Hematopoietic multipotent progenitor cell treated with erythropoietin and hydrocortisone succinate and interleukin-3 and kit ligand, for 8 days (in vitro differentiated cells): ENCODE measurements at places on chromosomes 2 and 18.
A peak's percentile ranks its signal among the peaks of the same experiment; 100 is the strongest.

DNA sequence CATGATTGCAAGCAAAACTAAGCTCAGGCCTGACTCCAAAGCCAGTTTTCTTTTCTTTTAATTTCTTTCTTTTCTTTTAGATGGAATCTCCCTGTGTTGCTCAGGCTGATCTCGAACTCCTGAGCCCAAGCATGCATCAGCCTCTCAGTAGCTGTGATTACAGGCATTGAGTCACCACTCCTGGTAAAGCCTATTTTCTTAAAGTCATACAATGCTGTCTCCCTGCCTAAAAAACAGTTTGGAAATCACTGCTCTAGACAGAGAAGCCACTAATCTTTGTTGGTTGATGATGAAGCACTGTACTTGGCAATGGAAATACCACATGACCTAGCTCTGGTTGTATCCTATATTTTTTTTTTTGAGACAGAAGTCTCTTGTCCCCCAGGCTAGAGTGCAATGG is 33.1 kb upstream of the ZNF532 start:
- DNase-seq: no peak

GRCh38 chr2:58064086-58064485 is 17.5 kb downstream of the VRK2 start:
- DNase-seq: no peak

DNA sequence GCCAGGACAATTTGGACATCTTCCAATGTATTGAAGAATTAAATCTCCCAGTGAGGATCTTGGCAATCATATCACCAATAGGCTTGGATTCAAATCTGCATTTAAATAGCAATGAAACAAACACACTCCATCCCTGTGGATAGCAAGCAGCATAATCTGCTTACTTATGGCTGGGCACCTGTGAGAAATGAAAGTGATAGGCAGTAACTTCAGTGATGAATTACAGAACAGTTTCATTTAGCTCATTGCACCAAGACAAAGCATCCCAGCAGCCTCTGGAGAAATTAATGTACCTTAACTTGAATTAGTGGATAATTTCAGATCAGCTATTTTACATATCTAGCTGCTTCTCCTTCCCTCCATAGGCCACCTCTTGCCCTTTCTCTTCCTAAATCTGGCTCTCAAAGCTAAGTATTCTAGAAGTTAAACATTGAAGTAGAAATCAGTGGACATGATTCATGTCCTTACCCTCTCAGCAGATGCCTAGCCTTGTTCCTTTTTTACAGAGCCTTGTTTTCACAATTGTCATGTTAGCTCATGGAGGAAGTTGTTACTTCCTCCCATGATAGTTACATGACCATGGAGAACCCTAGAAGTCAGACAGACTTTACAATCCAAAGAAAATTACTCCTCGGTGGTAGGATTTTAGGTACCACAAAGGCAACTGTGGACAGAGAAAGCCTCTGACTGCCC is 88.5 kb upstream of the TACR1 start:
- no peak for DNase-seq

GRCh38 chr2:70643715-70644114 is 90.1 kb upstream of the TGFA start:
- DNase-seq: peak; percentile 38

DNA sequence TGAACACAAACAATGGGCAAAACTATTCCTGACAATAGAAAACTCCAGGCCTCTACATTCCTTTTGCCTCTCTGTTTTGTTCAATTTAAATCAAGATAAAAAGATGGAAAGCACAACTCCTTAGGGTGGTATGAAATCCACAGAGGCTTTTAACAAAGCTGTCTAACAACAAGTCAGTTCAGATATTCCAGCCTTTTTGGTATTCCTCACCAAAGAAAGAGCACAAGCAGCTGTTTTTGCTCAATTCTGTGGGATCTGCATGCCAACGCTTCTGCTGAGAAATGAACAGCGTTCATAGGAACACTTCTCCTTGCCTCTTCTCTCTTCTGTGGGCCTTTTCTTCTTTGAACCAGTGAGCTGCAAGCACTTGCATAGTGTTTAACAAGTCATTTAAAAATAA is 411.6 kb upstream of the TCF4 start:
- DNase-seq: no peak

- DNase-seq: no peak
Measured at GRCh38 chr2:11483806-11484617, 18.1 kb upstream of the E2F6 start.

GRCh38 chr18:48066225-48066652 is 135.8 kb upstream of the SMAD2 start:
- DNase-seq: no peak

DNA sequence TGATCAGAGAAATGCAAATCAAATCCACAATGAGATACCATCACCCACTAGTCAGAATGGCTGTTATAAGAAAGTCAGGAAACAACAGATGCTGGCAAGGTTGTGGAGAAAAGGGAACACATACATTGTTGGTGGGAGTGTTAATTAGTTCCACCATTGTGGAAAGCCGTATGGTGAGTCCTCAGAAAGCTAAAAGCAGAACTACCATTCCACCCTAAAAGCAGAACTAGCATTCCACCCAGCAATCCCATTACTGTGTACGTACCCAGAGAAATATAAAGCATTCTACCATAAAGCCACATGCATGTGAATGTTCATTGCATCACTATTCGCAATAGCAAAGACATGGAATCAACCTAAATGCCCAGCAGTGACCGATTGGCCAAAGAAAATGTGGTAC is 60.7 kb downstream of the ANKRD62 start:
- DNase-seq: no peak

- no peak for DNase-seq
Measured at GRCh38 chr2:140416577-140416976, 1636.4 kb upstream of the NXPH2 start.

DNA sequence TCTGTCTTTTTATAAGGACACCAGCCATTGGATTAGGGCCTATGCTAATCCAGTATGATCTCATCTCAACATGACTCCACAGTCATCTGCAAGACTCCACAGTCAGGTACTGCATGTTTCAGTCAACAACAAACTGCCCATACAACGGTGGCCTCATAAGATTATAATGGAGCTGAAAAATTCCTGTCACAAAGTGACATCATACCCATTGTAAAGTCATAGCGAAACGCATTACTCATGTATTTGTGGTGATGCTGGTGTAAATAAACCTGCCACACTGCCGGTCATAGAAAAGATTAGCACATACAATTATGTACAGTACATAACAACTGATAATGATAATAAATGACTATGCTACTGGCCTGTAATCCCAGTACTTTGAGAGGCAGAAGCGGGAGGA is 102.2 kb downstream of the TEX51 start:
- no peak for DNase-seq

- no peak for DNase-seq
Measured at GRCh38 chr2:231016566-231017230, 20.6 kb upstream of the C2orf72 start.

DNA sequence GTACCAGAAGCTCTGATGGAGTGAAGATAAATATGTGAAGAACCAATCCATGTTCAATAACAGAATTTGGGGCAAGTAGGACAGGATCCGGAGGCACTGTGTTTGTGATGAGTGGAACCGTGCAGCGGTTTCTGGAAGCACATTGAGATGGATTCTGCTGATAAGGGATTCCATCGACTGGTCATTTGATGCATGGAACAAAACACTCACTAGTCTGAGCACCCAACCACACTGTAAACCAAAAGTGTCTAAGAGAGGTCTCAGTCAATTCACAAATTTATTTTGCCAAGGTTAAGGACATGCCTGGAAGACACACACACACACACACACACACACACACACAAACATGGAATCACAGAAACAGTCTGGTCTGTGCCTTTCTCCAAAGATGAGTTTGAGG is 459.5 kb downstream of the FBXO15 start:
- DNase-seq: no peak

GRCh38 chr18:76721207-76721996 is 101.0 kb upstream of the ZNF236 start:
- DNase-seq: no peak

DNA sequence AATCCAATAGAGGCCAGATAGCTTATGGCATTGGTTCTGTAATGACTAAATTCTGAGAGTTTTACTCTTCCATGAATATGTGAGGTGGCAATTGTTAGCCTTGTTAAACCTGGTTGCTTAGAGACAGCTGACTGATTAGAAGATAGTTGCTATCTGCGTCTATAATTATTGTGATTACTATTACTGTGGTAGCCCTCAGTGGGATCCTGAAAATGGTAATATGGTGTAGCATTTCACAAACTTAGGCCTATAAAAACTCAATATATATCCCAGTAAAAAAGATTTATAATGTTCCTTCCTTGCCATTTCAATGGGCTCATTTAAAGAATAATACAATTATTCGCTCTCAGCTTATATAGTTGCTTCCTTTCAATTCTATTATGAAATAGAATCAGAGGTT is 405.8 kb upstream of the CDH2 start:
- no peak for DNase-seq

DNA sequence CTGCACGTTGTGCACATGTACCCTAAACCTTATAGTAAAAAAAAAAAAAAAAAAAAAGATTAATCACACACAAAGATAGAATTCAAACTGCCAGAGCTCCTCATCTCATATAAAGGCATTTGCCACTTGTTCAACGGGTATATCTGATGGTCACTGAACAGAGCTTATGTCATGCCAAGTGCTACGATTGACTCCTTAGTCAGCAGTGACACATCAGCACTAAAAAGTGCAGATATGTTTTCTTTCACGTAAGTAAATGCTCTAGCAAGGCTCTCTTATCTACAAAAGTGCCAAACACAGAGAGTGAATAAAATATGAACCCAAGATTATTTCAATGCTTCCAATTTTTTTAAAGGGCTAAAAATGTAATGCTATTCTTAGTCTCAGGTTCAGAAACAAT is 1.1 kb downstream of the LMAN1 start:
- DNase-seq: peak; percentile 85

DNA sequence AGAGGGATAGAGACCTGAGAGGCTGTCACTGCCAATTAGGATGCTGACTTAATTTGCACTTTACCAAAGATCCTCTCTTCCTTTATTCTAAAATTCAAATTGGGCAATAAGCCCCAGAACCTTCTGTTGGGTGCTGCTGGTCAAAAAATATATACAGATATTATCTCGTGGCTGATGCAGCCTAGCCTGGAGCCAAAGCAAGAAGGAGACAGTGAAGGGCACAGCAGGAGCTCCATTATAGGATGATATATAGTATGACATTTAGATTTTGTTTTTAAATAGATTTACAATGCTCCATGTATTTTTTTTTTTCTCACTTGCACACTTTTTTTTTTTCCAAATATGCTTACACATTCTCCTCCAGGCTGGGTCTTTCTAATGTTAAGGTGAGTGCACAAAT is 579.3 kb downstream of the PIK3C3 start:
- DNase-seq: no peak

DNA sequence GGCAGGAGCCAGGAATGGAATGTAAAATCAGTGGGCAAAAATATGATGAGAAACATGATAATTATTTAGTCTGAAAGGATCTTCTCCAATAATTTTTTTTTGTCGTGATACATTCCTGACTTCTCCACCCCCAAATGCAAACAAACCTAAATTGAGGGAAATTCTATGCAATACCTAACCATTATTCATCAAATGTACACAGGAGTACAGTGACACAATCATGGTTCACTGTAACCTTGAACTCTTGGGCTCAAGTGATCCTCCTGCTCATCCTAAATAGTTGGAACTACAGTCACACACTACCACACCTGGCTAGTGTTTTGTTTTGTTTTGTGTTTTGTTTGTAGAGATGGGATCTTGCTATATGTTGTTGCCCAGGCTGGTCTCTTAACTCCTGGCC is 46.5 kb downstream of the RAB10 start:
- DNase-seq: no peak

- DNase-seq: no peak
Measured at GRCh38 chr2:52356556-52356955, 1324.6 kb upstream of the NRXN1 start.

GRCh38 chr2:217941886-217942728 is 60.7 kb downstream of the TNS1 start:
- DNase-seq: no peak

GRCh38 chr2:96625571-96626552 is 12.2 kb downstream of the KANSL3 start:
- no peak for DNase-seq

- DNase-seq: no peak
Measured at GRCh38 chr2:100408941-100409340, 8.5 kb downstream of the CHST10 start.

GRCh38 chr18:54130631-54131030 is 93.8 kb downstream of the MBD2 start:
- DNase-seq: no peak

- DNase-seq: no peak
Measured at GRCh38 chr2:197978971-197979370, 174.6 kb downstream of the PLCL1 start.

DNA sequence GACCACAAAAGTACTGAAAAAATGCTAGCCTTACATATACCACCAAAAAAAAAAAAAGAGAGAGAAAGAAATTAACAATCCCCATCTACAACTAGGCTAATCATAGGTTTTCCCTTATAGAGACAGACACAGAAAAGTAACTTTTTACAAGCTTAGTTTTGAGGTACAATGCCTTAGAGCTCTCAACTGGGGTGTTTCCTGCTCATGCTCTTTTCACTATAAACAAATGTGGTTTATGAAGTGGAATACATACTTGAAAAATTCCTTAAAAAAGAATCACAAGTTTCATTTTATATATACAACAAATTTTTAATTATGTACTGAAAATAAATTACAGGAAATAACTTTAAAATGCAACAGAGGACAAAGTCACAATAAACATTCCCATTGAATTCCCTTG is 82.5 kb downstream of the ATL2 start:
- DNase-seq: no peak

- DNase-seq: no peak
Measured at GRCh38 chr18:11047817-11048216, 101.6 kb downstream of the PIEZO2 start.

- DNase-seq: no peak
Measured at GRCh38 chr2:113054066-113054465, 1.4 kb upstream of the IL36B start.

GRCh38 chr2:219522111-219523030 is 8.1 kb downstream of the ASIC4 start:
- DNase-seq: peak; percentile 36

DNA sequence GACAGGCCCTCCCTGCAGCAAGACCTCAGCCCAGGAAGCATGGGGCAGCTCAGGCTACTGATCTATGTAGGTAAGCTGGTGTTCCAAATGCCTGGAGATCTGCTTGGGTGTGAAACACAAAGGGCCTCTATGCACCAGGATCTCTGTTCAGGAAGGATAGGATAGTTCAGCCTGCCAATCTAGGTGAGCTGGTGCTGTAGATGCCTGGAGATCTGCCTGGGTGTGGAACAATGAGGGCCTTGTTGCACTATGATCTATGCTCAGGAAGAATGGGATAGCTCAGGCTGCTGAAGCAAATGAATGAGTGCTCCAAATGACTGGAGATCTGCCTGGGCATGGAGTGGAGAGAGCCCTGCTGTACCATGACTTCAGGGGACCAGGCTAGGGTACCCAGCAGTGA is 48.9 kb upstream of the MYL1 start:
- DNase-seq: no peak
